ENCODE measurements at places on chromosomes 16 and 17.

GRCh38 chr16:88406096-88407041 is 23.6 kb downstream of the ZNF469 start:
- no peak for DNase-seq

- DNase-seq = no peak
Observed at GRCh38 chr16:82585675-82586074, 41.1 kb upstream of the CDH13 start.

- DNase-seq = no peak
Observed at GRCh38 chr17:72466199-72466598, 345.4 kb downstream of the SOX9 start.

- peak; percentile 43 for DNase-seq
Observed at GRCh38 chr17:77692571-77693161, 265.8 kb upstream of the TNRC6C start.

- DNase-seq = no peak
Observed at GRCh38 chr16:31331141-31331764, 23.7 kb upstream of the ITGAX start.

DNA sequence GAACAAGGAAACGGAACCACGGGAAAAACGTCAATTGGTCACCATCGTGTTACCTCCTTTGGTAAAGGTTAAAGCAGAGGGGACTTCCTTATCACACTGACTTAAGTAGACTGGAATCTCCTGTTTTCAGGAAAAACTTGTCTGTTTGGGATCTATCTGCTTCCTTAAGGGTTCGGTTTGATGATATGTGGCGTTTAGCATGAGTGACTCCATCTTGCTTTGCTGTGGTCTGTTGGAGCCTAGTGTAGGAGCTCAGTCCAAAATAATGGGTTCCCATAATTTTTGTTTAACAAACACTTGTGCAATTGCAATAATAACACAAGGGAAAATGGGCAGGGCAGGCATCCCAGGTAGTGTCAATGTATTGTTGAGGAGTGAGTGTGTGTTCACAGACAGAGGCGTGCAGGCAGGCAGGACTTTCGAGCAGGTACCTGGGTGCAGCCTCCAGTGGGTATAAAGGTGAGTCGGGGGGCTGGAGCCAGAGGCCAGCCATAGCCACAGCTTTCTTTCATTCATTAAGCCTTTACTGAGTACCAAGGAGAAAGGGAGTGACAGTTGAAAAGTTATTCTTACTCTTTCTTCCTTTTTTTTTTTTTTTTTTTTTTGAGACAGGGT is 4.3 kb upstream of the ENGASE start:
- no peak for DNase-seq

DNA sequence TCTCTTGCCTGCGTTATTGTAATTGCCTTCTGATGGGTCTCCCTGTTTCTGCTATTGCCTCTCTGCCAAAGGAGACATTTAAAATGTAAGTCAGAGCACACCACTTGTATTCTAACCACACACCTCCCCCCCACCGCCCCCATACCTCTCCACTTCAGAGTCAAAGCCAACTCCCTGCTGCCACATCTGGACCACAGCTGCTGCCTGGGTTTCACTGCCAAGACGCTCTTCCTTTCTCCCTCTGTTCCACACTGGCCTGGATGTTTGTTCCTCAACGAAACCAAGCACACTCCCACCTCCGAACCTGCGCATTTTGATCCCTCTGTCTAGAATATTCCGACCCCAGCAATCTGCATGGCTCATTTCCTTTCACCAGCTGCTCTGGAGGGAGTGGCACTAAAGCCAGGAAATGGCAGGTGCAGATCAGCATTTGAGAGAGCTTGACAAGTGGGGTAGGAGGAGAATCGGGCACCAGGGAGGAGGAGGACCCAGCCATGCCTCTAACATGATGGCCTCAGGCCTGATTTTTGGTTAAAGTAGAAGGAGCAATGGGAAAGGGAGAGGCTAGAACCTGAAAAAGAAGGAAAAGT is 92.4 kb upstream of the HS3ST2 start:
- DNase-seq = no peak

- no peak for DNase-seq
Observed at GRCh38 chr16:78137179-78137578, 37.7 kb downstream of the WWOX start.

DNA sequence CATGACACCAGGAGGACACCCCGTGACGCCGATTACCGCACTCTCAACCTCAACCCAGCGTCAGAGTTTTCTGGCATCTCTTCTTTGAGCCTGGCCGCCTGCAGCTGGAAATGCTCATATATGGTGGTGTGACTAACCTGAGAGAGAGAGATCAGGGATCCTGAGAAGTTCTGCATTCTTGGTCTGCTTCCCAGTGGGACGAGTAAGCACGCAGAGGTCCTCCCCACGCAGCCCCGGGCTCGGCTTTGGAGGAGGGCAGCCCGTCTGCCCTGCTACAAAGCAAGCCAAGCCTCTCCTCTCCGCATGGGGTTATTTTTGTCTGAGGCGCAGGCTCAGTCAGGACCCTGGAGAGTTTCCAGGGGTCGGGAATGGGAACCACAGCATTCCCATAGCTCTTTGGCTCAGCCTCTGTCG is 16.5 kb downstream of the CRISPLD2 start:
- DNase-seq = no peak

- DNase-seq = no peak
Observed at GRCh38 chr16:86773354-86773715, 195.0 kb downstream of the FOXL1 start.

- no peak for DNase-seq
Observed at GRCh38 chr16:22232277-22233036, 26.4 kb downstream of the EEF2K start.

DNA sequence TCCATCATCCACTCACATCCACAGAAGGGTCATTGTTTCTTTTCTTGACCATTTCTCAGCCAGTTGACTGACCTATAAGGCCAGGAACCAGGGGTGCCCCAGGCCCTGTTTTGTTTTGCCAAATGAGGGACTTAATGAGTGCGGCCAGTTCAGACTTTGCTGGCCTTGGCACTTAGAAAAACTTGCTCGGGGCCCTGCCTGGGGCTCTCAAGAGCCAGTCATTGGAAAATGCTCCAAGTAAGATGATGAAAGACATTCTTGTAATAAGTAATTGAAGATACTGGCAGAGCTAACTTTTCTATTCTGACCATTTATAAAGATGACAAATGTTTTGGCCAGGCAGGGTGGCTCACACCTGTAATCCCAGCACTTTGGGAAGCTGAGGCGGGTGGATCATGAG is 29.0 kb upstream of the CLEC18B start:
- DNase-seq = no peak

DNA sequence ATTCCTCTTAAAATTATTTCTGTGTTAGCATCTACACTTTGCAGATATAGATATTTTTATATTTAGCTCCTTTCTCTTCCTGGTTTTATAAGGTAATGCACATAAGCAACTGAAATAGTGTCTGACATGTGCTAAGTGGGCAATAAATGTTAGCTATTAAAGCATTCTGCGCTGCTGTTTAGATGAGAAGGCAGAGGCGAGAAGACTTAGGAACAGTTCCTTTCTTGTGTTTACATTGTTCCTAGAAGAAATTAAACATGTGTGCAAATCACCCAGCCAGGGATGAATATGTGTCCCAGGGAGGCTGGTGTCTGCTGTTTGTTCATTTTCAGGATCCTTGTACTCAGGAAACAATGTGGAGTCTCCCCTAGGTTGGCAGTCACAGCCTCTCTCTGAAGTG is 292.3 kb downstream of the PMP22 start:
- DNase-seq = no peak

DNA sequence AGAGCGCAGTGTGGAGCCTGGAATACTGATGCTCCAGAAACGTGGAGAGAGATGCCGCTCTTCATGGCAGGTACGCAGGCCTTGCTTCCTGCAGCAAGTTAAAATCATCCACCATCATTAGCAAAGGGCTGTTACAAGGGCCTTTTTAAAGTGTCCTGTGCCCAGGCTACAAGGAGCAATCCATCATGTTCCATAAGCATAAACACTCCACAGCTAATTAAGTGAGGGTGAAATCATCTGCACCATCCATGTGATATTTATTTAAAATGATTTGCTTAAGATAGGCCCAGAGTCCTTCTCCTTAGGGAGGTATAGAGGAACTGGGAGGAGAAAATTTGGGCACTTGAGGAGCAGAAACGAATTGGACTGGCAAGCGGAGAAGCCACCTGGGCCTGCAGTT is 372.1 kb downstream of the XYLT1 start:
- DNase-seq = no peak

DNA sequence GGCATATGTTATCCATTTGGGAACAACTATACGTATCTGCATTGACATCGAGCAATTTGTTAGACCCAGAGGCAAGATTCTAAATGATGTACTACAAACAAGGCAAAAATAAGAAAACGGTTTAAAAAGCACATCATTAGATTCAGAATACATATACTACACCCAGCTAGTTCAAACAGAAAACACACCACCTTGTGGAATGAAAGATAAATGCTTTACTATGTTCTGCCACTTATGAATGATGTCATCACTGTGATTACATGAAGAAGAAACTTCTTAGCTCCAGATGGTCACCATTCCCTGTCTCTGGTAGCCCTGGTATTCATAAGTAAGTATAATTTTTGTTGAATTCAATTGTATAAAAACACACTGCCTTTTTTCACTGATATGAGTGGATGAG is 7.8 kb downstream of the NACA2 start:
- no peak for DNase-seq

DNA sequence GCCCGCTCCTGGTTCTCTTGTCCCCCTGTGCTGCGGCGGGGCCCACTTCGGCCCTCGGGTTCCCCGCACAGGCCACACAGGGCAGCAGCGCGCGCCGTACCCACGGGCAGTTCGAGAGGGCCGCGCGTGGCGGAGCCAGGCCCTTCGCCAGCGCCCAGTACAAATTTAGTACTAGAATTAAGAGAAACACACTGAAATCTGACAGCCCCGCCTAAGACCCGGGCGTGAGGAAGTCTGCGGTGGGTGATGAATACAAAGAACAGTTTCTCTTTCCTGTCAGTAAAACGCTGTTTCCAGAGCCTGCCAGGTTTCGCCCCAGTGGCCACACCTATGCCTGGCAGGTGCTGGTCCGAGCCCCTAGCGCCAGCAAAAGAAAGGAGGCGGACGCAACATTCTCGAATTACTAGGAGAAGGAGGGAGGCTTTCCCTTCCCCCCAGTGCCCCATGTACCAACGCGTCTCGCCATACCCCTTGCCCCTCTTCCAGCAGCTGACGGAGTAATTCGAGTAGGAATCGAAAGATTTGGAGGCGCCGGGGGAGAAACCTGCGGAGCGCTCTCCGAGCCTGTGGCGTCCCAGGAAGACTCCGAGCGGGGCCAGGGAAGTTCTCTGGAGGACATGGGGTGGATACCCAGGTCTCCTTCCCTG is 591 bp upstream of the SLFN5 start:
- peak; percentile 76 for DNase-seq

- no peak for DNase-seq
Observed at GRCh38 chr16:87765473-87765775, 362 bp downstream of the KLHDC4 start.

- no peak for DNase-seq
Observed at GRCh38 chr17:27506348-27507218, 50.3 kb downstream of the KSR1 start.

- DNase-seq = no peak
Observed at GRCh38 chr17:1019451-1019850, 22.5 kb downstream of the TIMM22 start.

GRCh38 chr17:73645050-73645871 is 1.0 kb upstream of the SDK2 start:
- DNase-seq = peak; percentile 79

GRCh38 chr16:84735849-84736586 is 36.2 kb downstream of the USP10 start:
- no peak for DNase-seq

DNA sequence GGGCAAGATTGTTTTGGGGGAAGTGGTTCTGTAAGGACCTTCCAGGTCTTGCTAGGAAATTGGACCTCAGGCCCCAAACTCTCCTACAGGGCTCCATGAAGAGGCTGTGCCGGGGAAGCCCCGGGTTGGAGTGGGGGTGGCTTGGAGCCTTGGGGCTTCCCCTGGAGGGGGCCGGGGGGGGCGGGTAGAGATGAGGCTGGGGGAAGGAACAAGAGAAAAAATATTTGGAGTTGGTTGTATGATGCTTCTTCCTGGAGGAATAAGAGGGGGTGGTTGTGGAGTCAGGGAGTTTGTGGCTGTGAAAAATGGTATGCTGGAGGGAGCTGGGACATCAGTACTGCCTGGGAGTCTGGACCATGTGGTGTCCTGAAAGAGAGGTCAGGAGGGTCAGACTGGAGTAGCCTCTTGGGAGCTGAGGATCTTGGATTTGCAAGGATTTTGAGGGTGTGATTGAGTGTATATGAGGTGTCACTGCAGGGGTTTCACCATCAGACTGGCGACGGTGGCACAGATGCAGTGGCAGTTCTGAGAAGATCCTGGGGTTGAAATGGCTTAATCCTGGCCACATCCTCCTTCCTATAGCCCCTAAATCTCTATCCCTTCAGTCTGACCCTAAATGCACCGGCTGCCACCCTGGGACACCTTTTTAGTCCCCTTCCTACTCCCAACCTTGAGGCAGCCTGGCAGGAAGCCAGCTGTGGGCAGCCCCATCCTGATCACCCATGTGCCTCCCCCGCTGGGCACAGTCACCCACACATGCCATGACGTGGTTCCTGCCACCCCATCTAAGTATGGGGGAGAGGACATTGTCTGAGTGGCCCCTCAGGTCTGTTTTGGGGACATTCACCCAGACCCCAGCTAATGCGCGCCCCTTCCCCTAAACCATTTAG is 10.9 kb downstream of the RARA start:
- no peak for DNase-seq

DNA sequence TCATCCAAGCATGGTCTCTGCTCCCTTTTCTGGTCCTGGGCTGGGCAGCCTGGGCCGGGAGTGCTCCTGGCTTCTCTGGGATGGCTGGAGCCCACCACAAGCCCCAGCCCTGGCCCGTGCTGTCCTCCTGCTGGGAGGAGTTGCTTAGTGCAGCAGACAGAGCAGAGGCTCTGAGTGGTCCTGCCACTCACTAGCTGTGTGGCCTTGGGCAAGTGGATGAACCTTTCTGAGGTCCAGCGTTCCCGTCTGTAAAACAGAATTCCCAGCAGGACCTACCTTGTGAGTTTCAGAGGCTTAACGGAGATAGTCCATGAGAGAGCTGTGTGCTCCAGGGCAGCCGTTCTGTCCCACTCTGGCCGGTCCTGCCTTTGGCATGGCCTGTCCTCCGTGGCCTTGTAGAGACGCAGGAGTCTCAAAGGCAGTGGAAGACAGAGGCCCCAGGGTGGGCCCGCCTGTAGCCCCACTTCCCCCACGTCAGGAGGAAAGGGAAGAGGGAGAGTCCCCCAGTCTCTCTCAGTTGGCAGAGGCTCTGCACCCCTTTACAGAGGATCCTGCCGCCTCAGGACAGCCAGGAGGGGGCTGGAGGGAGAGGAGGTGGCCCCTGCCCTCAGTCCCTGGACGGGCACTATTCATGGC is 7.8 kb downstream of the MYO15B start:
- no peak for DNase-seq

DNA sequence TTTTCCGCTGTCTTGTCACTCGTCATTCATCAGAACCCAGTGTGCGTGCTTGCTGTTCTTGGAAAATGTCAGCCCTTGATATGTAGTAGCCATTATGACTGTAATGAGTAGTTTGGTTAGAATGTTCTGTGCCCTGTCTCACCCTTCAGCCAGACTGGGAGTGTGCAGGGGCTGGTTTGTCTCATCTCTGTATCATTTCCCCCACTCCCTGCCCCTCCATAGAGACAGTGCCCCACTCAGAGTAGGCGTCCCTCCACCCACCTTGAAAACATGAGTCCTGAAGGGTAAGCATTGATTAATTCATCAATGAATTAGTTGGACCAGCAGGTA is 137.0 kb upstream of the PLCG2 start:
- no peak for DNase-seq

- DNase-seq = no peak
Observed at GRCh38 chr16:80330803-80331202, 210.0 kb upstream of the DYNLRB2 start.
